ENCODE measurements at places on chromosomes 1 and 21.

- DNase-seq, result no peak
Observed at GRCh38 chr1:153968000-153968363, 280 bp downstream of the CREB3L4 start.

DNA sequence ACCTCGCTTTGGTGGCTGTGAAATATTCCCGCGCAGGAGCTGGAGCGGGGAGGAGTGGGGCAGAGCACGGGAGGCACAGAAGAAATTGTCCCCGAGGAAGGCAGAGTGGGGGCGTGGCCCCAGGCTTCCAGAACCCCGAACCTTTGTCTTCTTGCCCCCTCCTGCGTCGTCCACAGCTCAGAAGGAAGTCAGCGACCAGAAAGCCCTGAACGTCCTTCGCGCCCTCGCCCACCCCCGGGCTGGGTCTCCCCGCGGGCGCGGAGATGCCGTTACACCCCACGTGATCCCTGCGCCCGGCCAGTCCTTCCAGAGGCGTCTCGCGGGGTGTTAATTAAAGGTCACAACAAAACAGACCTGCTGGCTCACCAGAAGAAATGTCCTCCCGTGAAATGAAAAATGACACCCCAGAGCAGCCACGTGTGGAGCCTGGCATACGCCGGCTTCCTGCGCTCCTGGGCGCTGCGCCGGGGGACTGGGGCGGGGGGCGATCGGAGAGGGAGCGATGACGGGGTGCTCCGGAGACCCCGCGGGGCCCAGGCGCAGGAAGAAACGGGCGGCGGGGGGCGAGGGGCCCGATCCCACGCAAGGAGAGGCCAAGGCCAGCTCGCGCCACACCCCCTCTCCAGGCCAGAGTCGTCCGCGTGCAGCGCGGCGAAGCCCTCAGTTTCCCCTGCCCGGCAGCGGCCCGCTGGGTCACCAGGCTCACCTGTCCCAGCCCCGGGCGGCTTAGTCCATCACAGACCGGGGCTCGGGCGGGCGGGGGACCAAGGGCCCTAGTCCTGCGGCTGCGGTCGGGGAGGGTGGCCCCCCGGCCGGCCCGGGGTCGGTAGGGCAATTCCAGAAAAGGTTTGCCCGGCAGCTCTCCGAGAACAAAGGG is 995 bp upstream of the KIF26B start:
- DNase-seq, result no peak

GRCh38 chr1:24045771-24046170 is 65.6 kb upstream of the SRSF10 start:
- DNase-seq, result no peak

DNA sequence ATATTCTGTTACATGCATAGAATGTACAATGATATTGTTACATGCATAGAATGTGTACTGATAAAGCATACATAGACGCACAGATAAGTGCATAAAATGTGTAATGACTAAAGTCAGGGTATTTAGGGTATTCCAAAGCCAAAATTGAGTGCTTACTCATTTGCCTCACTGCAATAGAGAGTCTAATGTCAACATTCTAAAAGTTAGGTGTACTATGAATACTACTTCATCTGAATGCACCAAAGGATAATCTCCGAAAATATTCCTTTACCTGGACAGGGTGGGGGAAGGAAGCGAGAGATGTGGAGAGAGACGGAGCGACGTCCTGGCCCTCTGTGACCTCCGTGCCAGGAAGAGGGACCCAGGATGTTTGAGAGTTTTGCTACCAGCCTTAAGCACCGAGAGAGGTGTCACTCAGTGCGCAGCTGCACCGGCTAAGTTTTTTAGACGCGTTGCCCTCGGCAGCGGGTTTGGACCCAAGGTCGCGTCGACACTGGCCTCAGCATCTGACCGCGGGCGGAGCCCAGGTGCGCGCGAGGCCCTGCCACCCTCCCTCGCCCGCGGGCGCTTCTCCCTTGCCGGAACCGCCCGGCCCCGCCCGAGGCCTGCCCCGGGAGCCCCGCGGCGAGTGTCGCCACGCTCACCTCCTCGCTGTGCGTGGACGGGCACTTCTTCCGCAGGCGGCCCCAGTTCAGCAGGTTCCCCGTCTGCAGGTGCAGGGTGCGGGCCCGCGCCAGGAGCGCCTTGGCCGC is 660 bp downstream of the GCLM start:
- DNase-seq, result no peak

DNA sequence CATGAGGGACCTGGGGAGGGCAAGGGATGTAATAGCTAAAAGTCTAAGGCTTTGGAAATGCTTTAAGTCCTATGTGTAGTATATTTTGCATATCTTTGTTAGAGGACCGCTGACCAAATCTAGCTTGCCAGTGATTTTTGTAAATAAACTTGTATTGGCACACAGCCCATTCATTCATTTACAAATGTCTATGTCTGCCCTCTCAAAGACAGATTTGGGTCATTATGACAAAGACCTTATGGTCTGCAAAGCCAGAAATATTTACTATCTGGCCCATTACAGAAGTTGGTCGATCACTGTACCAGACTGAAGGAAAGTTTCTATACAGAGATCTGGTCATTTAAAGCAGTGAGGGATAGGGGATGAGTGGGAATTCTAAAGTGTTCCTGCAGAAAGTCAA is 120.1 kb upstream of the RAVER2 start:
- no peak for DNase-seq

- no peak for DNase-seq
Observed at GRCh38 chr21:35925497-35925896, 134.8 kb downstream of the SETD4 start.

DNA sequence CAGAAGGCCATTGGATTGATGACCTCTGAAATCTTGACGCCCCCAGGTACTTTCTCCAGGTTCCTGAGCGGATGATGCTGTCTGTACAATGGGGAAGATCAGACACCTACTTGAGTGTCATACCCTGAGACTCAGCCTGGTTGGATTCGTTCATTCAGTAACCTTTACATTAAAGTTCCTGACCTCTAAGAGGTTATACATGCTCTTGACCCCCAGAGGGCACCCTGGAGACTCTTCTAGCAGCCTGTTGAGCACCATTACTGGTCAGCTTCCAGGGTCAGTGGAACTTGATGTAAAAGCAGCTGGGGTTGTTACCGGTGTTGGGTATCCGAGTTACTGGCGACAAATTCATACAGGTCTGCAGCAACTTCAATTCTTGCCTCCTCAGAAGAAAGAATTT is 114.3 kb upstream of the ZNF678 start:
- DNase-seq, result no peak

DNA sequence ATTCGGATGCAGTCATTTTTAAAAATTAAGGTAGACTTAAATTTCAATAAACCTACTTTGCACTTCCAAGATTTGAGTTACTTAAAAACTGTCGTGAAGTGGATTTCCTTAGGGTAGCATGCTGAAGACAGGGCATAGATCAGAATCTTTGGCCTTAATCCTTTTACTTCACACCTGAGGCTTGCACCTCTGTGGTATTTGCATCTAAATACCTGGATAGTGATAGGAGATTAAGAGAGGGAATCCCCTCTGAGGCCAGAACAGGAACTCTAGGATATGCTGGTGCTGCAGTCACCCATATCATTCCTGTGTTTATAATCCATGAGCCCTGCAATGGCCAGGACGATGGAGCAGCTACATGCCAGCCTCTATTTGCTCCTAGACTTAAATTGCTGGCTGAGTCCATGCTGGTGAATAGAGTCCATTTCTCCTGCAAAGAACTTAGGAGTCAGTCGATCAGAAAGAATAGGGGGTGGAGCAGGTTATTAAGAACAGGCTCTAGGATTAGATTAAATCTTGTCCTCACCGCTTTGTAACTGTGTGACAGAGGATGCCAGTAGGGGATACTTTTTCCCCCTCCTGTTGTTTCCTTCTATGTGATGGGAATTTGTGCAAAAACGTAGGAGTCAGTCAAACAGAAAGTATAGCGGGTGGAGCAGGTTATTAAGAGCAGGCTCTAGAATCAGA is 333.6 kb downstream of the DUSP10 start:
- DNase-seq, result no peak

DNA sequence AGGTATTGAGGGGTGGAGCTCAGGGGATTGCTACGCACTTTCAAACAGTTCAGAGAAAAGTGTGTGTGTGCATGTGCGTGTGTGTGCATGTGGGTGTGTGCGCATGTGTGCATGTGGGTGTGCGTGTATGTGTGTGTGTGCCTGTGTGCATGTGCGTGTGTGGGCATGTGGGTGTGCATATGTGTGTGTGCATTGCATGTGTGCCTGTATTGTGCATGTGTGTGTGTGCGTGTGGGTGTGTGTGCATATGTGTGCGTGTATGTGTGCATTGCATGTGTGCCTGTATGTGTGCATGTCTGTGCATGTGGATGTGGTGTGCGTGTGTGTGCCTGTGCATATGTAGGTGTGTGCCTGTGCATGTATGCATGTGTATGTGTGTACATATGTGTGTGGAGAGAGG is 12.6 kb upstream of the KCNAB2 start:
- no peak for DNase-seq

- no peak for DNase-seq
Observed at GRCh38 chr1:95888941-95889390, 655.0 kb downstream of the RWDD3 start.

DNA sequence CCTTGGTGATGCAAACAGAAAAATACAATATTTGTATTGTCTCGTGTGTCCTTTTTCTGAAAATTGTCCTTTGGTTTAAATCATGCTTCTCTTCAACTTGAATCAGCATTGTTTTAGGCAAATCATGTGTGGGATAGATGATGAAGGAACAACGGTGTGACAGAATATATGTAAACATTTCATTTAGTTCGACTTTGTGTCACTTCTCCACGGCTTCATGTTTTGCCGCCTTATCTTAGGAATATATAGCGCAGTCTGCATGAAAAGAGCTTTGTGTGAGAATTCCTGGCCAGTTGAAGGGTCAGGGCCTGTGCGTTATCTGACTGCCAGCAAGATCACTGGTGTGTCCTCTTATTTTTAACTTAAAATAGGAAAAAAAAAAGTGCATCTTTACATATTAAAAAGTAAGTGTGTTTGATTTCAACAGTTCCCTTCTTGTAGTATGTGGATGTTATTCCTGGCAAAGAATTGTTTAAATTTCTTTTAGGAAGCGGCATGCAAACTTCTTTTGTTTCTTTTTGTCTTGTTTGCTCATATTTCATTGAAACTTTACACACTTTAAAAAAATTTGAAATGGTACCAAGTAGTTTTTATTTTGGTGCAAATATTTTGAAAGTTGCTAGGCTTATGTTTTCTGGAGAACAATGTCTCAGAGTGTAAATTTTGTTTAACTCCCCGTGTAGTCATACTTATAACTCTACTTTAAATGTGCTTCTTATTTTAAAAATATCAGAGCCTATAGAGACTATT is 465.2 kb downstream of the USP25 start:
- DNase-seq, result no peak

- DNase-seq, result peak; percentile 88
Observed at GRCh38 chr1:3369446-3370076, 84.9 kb upstream of the ARHGEF16 start.

DNA sequence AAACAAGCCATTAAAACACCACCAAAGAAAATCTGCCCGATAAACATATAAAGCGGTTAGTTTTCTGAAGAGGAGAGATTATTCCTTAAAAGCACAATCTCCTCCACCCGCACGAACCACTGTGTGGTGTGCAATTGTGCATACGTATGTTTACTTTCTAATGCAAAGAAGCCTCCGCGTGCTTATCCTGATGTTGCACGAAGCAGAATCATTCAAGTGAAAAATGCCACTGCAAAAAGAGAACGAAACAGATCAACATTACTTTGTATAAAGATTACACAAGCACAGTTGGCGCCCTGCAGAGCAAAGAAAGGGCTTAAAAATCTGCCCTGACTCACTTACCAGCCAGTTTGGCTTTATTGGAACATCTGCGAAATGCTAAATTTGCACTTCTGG is 166.8 kb downstream of the ZNF281 start:
- no peak for DNase-seq

DNA sequence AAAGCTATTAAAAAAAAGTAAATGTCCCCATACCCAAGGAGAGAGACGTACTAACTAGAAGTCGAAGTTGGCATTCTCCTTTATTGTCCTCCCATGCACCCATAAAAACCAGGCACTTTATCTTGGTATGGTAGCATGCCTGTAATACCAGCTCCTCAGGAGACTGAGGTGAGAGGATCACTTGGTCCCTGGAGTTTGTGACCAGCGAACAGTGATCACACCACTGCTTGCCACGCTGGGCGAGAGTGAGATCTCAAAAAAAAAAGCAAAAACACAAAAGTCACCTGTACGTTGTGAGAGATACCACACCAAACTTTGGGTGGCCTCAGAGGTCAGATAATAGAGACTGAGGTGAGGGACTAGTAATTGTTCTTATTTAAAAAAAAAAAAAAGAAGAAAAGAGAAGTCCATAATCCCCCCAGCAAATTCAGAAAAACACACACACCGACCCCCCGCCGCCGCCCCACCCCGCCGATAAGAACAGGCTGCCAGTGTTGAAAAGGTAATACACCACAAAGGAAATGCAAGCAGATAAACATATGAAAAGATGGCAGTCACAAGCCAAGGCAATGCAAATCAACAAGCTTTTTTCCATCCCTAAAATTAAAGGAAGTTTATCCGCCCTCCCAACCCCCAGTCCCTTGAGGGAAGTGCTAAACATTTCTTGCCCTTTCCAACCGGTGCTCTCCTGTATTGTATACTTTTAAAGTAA is 3.6 kb downstream of the L1TD1 start:
- no peak for DNase-seq

DNA sequence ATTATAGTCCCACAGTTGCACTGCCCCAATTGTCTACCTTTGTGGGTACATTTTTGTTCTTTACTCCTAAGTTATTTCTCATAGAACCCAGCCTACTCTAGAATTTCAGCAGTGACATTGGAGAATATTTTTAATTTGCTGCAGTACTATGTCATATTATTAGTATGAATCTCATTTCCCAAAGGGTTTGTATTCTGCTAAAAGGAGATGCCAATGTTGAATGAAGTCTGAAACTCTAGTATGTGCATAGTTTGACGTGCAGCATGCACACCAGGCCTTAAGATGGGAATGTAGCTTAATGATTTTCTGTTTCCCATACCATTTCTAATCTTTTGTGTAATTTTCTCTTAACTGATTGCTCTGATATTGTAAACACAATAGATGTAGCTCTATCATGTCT is 10.5 kb upstream of the C1orf105 start:
- no peak for DNase-seq

DNA sequence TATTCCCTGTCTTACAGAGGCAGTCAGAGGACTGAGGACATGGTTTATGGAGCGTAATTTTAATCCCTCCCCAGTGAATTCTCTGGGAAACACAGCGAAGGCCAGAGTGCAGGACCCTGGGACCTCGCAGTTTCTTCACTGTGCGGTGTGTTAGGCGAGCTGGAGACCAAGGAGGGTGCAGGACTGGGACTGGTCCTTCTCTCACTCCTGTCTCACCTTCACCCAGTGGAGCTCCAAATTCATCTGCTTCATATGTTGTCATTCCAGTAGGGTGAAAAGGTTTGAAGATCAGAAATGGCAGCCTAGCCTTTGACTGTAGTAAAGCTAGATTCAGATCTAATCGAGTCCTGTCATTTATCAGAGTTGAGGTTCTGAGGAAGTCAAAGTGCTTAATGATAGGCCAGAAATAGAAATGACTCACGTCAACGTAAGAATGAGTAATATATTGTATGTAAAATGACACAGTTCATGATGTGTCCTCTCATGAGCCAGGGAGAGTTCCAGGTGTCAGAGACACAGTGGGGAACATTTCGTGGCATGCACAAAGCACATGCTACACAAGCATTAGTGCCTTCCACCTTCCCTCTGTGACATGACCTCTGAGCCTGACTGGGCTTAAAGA is 647.5 kb downstream of the SMYD3 start:
- DNase-seq, result no peak

All from skeletal muscle cell (primary cell).